Activated T-helper 1 cell treated with anti-CD3 and anti-CD28 coated beads, Interleukin-2, amount 50 U/mL, for 16 hours (primary cell): ENCODE measurements at places on chromosomes 4 and X.

GRCh38 chr4:110629780-110630687 lies 7.2 kb upstream of the PITX2 start:
- DNase-seq: no peak

DNA sequence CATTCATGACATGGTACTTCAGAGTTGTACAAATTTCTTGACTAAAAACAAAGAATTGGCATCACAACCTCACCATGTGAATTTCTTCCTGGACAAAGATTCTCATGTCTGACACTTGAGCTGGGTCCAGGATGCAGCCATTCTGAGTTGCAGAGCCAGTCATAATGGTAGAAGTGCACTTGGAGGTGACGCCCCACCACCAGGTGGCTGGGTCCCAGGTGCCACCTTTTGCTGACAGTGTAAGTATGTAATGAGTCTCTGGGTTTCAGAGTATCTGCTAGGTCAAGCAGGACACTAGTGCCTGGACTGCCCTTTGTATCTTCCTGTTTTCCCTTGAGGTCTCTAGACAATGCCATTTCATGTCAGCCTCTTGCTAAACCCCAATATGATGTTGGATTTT lies 36.6 kb upstream of the WDR1 start:
- DNase-seq: no peak

DNA sequence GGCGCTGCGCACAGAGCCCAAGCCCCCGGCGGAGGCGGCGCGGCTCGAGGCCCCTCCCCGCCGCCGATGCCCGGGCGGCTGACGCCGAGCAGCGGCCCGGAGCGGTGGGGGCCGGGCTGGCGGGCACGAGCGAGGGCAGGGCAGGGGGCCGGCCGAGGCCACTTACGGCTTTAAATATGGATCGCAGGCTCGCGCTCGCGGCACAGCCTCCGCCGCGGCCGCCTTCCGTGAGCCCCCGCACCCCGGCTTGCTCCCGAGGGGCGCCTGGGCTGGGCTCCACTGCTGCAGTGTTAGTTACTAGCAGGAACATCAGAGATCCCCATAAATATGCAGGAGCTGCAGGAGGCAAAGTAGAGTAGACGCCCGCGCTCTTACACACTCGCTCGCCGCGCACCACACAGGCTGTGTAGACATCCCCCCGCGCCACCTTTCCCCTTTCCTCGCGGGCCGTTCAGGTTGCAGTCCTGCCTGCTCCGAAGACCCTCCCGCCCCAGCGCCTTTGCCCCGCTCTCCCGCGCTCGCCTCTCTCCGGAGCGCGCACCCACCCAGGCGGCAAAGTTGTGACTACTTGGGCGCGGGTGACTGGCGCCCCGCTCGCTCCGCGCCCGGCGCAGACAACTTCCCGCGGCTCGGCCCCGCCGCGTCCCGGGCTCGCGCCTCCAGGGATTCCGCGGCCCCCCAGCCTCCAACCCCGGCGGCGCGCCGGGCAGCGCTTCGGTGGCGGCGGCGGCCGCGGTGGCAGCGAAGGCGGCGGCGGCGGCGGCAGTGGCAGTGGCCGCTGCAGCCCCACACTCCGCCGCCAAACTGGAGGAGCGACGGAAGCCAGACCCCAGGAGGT lies 152.0 kb upstream of the SLC4A4 start:
- DNase-seq: no peak

DNA sequence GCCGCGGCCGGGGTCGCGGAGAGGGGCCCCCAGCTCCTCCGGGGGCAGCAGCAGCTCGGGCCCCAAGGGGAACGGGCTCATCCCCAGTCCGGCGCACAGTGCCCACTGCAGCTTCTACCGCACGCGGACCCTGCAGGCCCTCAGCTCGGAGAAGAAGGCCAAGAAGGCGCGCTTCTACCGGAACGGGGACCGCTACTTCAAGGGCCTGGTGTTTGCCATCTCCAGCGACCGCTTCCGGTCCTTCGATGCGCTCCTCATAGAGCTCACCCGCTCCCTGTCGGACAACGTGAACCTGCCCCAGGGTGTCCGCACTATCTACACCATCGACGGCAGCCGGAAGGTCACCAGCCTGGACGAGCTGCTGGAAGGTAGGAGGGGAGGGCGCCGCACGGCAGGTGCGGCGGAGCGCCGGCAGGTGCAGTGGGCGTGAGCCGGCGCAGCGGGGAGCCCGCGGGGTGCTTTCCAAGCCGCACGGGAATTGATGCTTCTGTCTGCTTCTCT lies 886 bp downstream of the DCLK2 start:
- no peak for DNase-seq

DNA sequence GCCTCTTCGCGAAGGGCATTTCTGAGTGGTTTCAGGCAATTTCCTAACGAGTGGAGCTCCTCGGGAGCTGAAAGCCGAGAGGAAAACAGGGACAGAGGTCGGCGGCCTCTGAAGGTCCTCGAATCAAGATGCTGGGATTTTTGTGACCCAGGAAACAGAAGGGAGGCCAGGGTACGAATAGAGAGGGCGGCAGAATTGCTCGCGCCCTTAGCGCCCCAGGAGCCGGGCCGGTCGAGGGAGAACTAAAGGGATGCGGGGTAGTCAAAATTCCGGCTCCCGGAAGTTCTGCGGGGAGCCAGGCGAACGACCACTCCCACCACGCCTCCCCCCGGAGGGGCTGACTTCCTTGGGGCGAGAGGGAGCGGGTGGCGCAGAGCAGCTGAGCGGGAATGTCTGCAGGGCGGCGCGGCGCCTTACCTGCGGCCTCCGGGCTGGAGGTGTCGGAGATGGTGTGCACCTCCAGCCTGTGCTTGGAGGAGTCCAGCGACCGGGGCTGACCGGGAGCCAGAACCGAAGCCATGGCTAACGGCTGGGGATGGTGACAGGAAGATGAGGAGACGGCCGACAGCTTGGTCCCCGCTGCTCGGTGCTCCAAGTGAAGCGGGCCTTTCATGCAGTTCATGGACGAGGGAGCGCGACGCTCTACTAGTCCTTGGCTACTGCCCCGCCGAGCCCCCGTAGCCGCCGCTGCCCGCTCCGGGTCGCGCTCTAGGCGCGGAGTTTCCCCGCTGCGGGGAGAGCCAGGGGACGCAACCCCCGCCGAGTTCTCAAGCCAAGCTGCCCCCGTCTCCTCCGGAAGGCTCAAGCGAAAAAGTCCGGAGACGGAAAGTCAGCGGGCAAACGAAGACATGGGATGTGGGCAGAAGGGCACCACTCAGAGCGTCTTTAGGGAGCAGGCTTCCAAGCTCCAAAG lies 782 bp downstream of the PITX2 start:
- no peak for DNase-seq

GRCh38 chrX:150544835-150545770 lies 23.3 kb upstream of the MTM1 start:
- DNase-seq: no peak

- no peak for DNase-seq
Observed at GRCh38 chr4:7981738-7982394, 42.2 kb upstream of the AFAP1 start.

DNA sequence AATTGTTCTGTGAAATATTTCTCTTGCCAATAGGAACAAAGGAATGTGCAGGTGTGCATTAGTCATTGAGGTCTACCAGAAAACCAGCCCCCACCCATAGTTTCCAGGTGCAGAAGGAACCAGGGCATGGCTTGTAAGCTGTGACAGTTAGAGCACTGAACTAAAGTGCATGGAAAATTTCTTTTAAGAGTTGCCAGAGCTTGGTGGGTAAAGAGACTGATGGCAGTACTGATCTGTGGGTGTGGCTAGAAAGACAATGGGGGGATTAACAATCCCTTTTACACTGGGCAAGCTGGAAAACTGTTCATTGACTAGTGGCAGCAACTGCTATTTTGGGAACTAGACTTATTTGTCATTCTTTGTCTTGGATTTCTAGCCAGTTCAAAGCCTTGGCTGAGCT lies 326.9 kb downstream of the PCDH19 start:
- no peak for DNase-seq

GRCh38 chr4:158496030-158496741 lies 25.5 kb upstream of the RXFP1 start:
- DNase-seq: no peak

DNA sequence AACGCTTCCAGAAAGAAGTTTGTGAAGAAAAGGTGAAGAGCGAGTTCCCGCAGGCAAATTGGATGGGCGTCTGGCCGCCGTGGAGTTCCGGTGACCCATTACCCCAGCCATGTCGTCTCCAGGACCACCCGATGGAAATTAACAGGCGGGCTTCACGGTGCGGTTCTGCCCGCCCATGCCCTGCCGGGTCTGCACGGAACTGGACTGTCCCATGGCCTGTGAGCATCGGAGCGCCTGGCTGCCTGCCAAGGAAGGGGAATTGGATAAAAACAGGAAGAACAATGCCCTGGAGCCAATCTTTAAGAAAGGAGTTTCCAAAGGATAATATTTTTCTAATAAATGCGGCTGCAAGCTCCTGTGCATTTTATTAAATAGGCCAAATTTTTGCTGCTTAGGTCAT lies 319.8 kb upstream of the SLC7A11 start:
- no peak for DNase-seq

DNA sequence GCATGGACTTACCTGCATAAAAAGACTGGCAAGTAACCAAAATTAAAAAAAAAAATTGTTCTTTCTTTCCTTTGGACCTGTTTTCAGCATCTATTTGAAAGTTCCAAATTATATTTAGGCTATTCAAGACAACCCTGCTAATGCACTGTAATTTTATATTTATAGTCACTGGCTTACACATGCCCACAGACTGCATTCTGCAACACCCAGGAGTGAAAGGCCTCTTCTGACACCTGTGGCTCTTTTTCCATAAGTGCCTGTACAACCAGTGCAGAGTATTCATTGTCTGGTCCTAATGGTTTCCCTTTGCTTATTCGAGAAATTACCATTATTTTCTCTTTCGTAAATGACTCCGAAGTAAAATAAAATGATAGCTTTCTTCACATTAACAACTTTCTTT lies 143.3 kb downstream of the RNF150 start:
- DNase-seq: no peak

DNA sequence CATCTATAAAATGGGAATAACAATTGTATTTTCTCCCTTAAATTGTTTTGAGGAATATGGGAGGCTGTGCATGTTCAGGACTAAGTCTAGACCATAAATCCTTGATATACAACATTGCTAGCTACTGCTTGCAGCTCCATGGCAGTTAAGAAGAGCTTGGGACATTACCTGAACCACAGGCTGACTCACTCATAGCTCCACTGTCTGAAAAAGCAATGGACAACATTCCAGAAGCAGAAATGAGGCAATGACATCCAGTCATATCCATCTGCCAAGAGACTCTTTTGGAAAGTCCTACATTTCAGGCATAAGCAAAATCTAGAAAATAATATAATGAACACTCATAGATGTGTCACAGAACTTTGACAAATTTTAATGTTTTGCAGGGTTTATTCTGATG lies 167.3 kb upstream of the LEF1 start:
- DNase-seq: no peak

DNA sequence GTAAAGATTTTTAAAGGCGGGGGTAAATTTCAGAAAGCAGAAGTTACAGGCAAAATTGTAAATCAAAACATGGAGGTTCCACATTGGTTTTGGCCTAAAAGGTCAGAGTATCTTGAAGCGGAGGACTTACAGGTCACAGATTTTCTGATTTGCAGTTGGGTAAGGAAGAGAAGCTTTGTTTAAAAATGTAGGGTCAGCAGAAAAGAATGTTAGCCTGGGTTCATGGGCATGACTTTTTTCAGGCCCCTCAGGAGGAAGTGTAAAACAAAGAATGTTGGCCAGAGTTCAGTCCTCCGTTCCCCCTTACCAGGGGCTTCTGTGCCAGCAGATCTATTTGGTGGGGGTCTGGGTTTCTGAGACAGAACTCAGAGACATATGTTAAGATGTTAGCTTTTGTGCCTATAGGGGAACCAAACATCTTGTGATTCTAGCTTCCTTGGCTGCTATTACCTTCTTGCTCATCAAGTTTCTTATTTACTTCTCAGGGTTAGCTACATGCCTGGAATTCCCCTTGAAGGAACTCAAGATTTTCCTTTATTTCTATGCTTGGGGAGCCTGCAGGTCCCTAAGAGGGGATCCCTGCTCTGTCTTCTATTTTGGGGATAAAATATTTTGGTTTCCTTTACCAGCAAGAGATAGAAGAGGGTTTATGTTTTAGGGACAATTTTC lies 160.3 kb downstream of the ANK2 start:
- DNase-seq: no peak

- no peak for DNase-seq
Observed at GRCh38 chr4:98602270-98602669, 56.1 kb downstream of the TSPAN5 start.

- DNase-seq: no peak
Observed at GRCh38 chr4:95155759-95156451, 392.9 kb downstream of the UNC5C start.

DNA sequence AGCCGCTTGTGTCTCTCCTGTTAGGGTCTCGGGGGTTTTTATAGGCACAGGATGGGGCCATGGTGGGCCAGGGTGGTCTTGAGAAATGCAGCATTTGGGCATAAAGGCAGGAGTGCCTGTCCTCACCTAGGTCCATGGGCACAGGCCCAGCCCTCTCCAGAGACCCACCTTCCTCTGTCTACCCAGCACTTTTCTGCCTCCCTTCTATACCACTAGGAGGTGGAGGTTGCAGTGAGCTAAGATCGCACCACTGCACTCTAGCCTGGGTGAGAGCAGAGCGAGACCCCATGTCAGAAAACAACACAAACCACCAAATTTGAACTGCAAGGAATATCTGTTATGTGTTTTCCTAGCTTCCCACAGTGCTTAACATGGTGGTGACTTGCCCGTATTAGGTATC lies 38.0 kb downstream of the MOB1B start:
- DNase-seq: no peak

- no peak for DNase-seq
Observed at GRCh38 chr4:183873409-183874185, 31.5 kb upstream of the STOX2 start.

- no peak for DNase-seq
Observed at GRCh38 chr4:139756391-139757180, 91.0 kb downstream of the MGST2 start.

DNA sequence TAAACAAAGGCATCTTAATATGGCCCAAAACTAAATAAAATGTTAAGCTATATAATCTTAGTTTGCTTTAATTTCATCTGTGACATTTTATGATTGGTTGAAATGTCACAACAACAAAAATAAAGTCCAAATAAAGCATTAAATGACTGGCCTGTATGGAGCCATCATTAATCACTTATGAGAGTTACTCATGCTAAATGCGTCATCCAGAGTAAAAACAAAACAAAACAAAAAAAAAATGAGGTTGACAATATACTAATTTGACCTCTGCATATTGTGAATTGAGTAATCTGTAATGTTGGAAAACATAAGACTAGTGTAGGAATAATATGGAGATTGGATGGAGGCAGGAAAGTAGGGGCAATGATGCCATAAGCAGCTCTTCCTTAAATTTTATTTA lies 139.7 kb downstream of the MAPK10 start:
- DNase-seq: no peak

- DNase-seq: no peak
Observed at GRCh38 chr4:40808926-40809457, 59.2 kb downstream of the NSUN7 start.

DNA sequence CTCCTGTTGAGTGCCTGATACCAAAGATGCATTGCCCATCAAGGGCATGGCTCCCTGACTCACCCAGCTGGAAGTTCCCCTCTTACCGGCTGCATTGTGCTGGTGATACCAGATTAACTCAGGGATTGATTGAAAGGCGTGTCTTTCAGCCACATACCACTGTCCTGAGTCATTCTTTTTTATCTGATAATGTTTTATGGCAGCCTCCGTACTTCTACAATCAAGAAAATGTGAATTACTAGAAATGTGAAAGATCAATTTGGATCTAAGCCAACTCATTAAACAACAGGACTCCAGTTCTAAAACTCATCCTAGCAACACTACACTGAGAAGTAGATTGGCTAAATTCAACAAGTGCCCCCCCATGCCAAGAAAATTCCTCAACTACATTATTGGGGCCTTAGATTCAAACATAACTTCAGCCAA lies 40.0 kb downstream of the TXK start:
- DNase-seq: no peak
